ENCODE measurements at places on chromosomes 3 and 15. TPM values are rescaled to one million over a fixed set of nuclear protein-coding genes. Genes with fewer than 3 reads are reported as not detected.

The C3orf52 gene
- polyA plus RNA-seq = 4.2 TPM

The RBM6 gene
- polyA plus RNA-seq = 88.4 TPM

- no peak for DNase-seq
Observed at GRCh38 chr3:52752045-52752660, 18.6 kb downstream of the NEK4 start.

GRCh38 chr3:99439892-99440291, 198.5 kb upstream of the COL8A1 start:
- no peak for DNase-seq

GRCh38 chr15:67136802-67137201, 71.4 kb downstream of the SMAD3 start:
- no peak for DNase-seq

GRCh38 chr3:88462230-88462629, 312.5 kb downstream of the C3orf38 start:
- DNase-seq = no peak

GRCh38 chr15:48370460-48370859, 39.2 kb downstream of the DUT start:
- DNase-seq = no peak

DNA sequence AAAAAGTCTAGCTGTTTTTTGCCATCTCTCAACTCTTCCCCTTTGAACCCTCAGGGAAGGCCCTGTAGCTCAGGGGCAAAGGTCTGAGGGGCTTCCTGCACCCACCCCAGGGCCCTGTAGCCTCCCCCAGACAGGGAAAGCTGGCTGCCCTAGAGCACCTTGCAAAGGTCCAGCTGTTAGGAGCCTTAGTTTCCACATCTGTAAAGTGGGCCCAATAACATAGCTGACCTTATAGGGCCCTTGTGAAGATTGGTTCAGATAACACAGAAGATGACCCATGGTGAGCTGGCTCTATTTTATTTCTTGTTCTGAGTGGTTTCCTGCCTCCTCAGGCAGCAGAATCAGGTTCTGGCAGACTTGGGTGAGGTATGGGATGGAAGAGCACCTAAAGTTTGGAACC, 55.2 kb upstream of the SMAD6 start:
- DNase-seq = no peak

All from muscle of back (tissue), 13 donors.